Neural progenitor cell (in vitro differentiated cells): ENCODE measurements at places on chromosomes 5 and 9. TPM values are rescaled to one million over a fixed set of nuclear protein-coding genes. Genes with fewer than 3 reads are reported as not detected.

Gene CCNO
- 0.93 TPM in 1 of 2 replicates, not detected in the other for total RNA-seq

Gene ARHGEF37
- 0.99 and 1.7 TPM in 2 replicates for total RNA-seq

Gene SLC46A2
- total RNA-seq = not detected in 2 replicates

Gene FCN1
- not detected in 2 replicates for total RNA-seq

Gene SLC1A1
- 12.5 and 16.2 TPM in 2 replicates for total RNA-seq

Gene CTNNA1
- 267 and 305 TPM in 2 replicates for total RNA-seq

Gene NTNG2
- total RNA-seq = 1.0 and 1.2 TPM in 2 replicates

Gene RARS1
- 116 and 191 TPM in 2 replicates for total RNA-seq

Gene TAS2R1
- total RNA-seq = not detected in 2 replicates

Gene CXXC5
- 17.2 and 25.6 TPM in 2 replicates for total RNA-seq

Gene TEX48
- not detected in 2 replicates for total RNA-seq

Gene TENT4A
- total RNA-seq = 20.9 and 22.4 TPM in 2 replicates

Gene ADGRD2
- total RNA-seq = 0.13 and 0.43 TPM in 2 replicates

Gene SPINK6
- not detected in 2 replicates for total RNA-seq

Gene EDIL3
- total RNA-seq = 7.8 and 13.8 TPM in 2 replicates

Gene CDH9
- total RNA-seq = 2.4 and 2.8 TPM in 2 replicates

Gene PRDM9
- not detected in 2 replicates for total RNA-seq

Gene FREM1
- total RNA-seq = 1.1 and 1.2 TPM in 2 replicates

Gene QRFP
- total RNA-seq = not detected in 2 replicates

Gene FBXO10
- 13.4 and 28.2 TPM in 2 replicates for total RNA-seq

Gene CNTLN
- total RNA-seq = 6.8 and 10.1 TPM in 2 replicates
